ENCODE measurements at places on chromosomes 11 and 22. TPM values are rescaled to one million over a fixed set of nuclear protein-coding genes. Genes with fewer than 3 reads are reported as not detected.

Gene MS4A12
- not detected for total RNA-seq

Gene CSNK2A3
- total RNA-seq = 0.70 TPM

Gene BCO2
- total RNA-seq = 1.3 TPM

Gene NDUFC2
- 60.1 TPM for total RNA-seq

Gene RBM7
- total RNA-seq = 74.3 TPM

Gene MMP8
- not detected for total RNA-seq

Gene SPDYC
- total RNA-seq = not detected

Gene PGA4
- total RNA-seq = not detected

Gene PANX3
- total RNA-seq = not detected

Gene OR52H1
- total RNA-seq = 0.38 TPM

Gene SLC6A5
- not detected for total RNA-seq

Gene DGKZ
- 30.0 TPM for total RNA-seq

Gene WBP2NL
- 0.23 TPM for total RNA-seq

Gene MCM5
- total RNA-seq = 26.8 TPM

Gene TRMU
- 32.5 TPM for total RNA-seq

Gene CASP4
- total RNA-seq = 117 TPM

Gene FUT4
- 2.2 TPM for total RNA-seq

Gene OOSP3
- not detected for total RNA-seq

Gene CBY1
- total RNA-seq = 16.1 TPM

Gene CCDC73
- total RNA-seq = not detected

Gene DDI1
- not detected for total RNA-seq

Gene MRPL48
- total RNA-seq = 30.3 TPM

Gene FRMD8
- total RNA-seq = 20.6 TPM

Gene SCYL1
- 110 TPM for total RNA-seq

Gene NAT10
- total RNA-seq = 10.5 TPM

Gene MSANTD4
- total RNA-seq = 40.0 TPM

Gene PLEKHB1
- 1.1 TPM for total RNA-seq

Gene CD3G
- not detected for total RNA-seq

Gene PNPLA5
- total RNA-seq = not detected

Gene DDX25
- total RNA-seq = 0.12 TPM

Gene UPK3A
- total RNA-seq = not detected

Gene HTR3B
- total RNA-seq = not detected

Gene MIOX
- total RNA-seq = not detected

Gene GGTLC3
- not detected for total RNA-seq

Gene C11orf86
- total RNA-seq = not detected

Gene ESAM
- total RNA-seq = 0.23 TPM

Measured in smooth muscle cell of the coronary artery (primary cell).